ENCODE measurements at places on chromosomes 16 and 17.

DNA sequence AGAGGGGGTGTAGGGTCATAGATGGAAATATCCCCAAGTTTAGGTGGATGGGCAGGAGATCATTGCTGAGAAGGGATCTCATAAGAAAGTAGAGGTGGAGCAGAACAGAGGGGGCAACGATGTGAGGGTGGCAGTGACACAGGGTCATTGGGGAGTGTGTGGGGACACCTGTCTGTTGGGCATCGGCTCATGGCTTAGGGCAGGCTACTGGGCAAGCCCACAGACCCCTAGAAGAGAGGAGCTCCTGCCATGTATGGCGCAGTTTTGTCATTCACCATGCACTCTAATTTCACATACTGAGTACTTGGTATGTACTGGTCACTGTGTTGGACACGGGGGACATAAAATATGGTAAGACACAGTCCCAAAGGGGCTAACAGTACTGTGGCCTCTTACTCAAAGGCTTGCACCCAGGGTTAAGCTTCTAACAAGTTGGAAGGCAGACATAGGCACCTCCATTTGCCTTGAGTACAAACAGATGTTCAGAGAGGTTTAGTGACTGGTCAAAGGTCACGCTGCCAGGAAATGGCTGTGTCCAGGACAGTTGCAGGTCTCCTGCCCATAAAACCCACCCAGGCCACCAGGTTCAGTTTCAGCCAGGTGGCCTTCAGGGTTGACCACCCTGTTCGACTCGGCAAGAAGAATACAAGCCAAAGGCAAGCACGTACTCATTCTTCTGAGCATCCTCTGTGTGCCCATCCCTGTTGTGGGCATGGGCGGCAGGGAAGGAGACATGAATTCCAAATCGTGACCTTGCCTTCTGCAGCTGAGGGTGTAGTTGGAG, 580.2 kb downstream of the KCNJ18 start:
- DNase-seq: no peak

- no peak for DNase-seq
Observed at GRCh38 chr17:2466931-2467330, 44.8 kb downstream of the METTL16 start.

DNA sequence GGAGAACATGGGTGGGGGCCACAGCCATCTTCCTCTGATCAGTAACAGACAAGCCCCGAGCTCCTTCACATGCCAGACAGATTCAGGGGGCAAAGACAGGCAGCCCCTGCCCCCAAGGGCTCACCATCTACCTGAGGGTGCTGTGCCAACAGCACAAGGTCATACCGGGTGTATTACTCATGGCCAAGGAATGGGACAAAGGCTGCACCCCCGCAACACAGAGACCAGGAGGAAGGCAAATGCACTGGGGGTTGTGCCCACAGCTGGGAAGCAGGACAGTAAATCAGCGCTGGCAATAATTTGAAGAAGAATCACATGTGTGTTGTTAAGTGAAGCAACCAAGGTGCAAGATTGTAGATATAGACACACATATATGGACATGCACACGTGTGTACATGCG, 137.1 kb downstream of the C16orf95 start:
- no peak for DNase-seq

DNA sequence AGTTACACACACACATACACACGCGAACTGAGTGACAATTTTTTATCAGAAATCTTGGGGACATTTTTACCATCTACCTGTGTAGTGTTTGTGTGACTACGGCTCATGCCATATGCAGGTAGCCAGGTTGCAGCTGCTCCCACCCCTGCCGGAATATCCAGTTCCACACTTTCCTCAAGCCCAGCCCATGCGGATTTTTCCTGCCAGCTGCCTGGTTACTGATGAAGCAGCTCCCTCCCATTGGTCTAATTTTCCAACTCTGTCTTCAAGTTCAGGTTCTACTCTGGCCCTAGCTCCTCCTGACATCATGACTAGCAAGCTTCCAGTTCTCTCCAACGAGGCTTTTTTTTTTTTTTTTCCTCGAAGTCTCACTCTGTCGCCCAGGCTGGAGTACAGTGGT, 4.8 kb downstream of the GSG1L2 start:
- no peak for DNase-seq

- no peak for DNase-seq
Observed at GRCh38 chr17:59026176-59026939, 80.3 kb downstream of the TRIM37 start.

DNA sequence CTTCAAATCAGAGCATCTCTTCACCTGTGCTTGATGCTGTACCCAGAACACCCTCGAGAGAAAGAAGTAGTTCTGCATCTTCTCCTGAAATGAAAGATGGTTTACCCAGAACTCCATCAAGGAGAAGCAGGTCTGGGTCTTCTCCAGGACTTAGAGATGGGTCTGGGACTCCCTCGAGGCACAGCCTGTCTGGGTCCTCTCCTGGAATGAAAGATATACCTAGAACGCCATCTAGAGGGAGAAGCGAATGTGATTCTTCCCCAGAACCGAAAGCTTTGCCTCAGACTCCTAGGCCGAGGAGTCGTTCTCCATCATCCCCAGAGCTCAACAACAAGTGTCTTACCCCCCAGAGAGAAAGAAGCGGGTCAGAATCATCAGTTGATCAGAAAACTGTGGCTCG, 12.3 kb downstream of the SRRM2 start:
- DNase-seq: no peak

DNA sequence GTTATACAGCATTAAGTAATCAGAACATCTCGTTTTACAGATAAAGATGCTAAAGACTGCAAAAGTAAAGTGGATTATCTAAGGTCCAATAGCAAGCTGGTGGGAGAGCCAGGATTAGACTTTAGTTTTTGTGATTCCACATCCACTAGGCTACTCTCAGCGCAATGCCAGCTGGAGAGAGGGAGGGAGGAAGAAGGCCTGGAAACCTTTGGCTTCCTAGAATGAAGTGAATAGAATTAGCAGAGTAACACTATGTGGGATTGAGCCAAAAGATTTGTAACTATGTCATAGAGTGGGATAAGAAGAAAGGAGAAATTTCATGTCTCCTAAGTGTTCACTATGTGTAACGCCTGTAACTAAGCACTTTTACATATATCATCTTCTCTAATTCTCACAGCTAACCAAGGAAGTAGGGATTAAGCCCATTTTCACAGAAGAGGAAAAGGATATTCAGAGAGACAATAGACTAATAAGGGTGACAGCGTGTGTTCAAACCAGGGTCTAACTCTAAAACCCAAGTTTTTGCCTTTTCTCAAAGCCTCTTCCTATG, 25.4 kb upstream of the NSRP1 start:
- peak; percentile 5 for DNase-seq

DNA sequence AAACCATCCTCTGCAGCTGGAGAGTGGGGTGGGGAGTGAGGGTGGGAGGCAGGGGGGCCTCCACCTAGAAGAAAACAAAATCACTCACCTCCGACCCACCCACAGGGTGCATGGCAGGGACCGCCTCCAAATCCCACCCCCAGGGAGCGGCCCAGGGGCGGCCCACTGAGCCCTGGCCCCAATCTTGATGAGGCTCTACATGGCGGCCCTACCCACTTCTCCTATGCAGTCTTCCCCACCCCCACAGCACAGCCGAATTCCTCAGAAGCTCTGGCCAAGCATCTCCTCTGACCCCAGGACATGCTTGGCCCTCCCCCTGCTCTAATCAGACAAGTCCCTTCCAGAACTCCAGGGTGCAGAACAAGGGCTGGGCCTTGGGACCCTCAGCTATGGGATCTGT, 18.2 kb upstream of the FASN start:
- no peak for DNase-seq

DNA sequence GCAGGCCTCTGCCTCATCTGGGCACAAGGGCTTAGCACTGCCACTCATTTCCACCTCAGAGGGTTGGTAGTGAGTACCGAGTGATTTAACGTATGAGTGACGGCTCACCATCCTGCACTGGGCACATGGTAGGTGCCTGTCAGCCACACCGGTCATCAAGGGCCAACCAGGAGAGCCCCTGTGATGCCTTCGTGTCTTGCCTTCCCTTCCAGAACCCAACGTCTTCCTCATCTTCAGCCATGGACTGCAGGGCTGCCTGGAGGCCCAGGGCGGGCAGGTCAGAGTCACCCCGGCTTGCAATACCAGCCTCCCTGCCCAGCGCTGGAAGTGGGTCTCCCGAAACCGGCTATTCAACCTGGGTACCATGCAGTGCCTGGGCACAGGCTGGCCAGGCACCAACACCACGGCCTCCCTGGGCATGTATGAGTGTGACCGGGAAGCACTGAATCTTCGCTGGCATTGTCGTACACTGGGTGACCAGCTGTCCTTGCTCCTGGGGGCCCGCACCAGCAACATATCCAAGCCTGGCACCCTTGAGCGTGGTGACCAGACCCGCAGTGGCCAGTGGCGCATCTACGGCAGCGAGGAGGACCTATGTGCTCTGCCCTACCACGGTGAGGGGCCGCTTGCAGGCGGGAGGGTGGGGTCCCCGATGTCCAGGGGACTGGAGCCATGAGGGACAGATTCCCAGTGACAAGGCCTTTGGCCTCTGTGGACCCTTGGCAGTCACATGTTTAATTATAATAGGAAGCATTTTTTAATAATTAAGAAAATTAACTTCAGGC, 37.1 kb downstream of the MRC2 start:
- DNase-seq: no peak

- peak; percentile 52 for DNase-seq
Observed at GRCh38 chr17:45132572-45133463, 503 bp upstream of the PLCD3 start.

GRCh38 chr16:74094514-74094913, 202.1 kb upstream of the PSMD7 start:
- no peak for DNase-seq

- DNase-seq: peak; percentile 39
Observed at GRCh38 chr17:43020789-43021740, 1.1 kb downstream of the VAT1 start.

DNA sequence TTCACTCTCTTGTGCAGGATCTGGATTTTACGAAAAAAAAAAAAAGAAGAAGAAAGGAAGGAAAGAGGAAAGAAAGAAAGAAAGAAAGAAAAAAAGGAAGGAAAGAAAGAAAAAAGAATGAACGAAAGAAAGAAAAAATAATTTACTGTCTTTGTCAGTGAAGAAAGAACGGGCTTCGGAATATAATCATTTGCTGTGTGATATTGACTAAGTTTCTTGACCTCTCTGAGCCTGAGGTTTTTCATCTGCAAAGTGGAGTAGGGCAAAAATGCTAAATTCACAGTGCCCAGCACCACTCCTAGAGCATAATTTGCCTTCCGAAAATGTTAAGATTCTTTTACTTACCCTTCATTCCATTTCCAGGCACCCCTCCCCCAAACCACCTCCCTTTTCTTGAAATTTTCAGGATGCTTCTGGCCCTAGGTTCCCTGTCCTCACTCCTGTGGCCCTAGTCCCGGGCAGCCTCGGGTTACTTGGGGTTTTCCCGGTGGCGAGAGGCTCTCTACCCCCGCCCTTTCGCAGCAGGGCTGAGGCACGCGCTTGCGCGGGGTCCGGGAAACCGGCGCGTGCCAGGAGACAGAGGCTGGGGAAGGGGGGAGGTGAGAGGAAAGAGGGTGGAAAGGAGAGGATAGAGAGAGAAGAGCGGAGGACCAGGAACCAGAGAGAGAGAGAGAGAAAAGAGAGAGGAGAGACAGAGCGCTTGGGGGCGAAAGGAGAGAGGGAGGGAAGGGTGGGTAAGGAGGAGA, at the start of gene CNTNAP1:
Gene CNTNAP1 (plus strand): TSS at position 556 of the 746 bp plus-strand sequence. CDS start 299 bp downstream, outside the sequence.
- peak; percentile 64 for DNase-seq

DNA sequence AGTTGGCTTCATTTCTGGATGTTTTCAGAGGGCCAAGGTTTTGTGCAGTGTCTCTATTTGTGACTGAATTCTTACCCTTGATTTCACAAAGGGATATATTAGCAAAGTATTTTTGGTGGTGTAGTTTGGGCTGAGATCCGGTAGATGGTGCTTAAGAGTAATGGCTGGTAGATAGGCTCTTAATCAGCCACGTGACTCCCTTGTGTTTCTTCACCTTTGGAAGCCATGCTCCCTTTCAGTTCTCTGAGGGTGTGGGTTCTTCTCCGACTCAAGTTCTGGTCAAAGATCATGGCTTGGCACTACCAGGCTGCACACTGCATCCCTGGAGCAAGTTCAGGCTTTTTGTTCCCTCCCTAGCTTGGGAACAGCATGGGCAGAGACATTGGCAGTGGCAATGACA, 887.3 kb downstream of the CDH8 start:
- DNase-seq: no peak

GRCh38 chr17:18362698-18363100, 651 bp downstream of the SHMT1 start:
- peak; percentile 18 for DNase-seq

DNA sequence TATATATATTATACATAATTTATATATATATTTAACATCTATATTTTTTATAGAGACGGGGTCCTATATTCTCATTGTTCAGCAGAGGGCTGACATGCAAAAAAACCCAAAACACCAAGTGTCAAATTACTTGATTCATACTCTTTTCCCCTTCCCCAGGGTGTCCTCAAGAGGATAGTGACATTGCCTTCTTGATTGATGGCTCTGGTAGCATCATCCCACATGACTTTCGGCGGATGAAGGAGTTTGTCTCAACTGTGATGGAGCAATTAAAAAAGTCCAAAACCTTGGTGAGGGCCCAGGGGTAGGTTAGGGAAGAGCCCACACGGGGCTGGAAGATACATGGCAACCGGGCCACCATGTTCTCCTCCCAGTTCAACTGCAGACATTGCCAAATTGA, 11.0 kb downstream of the ITGAM start:
- no peak for DNase-seq

GRCh38 chr17:18138065-18138749, 29.7 kb downstream of the MYO15A start:
- no peak for DNase-seq

GRCh38 chr16:85090873-85091521, 21.3 kb downstream of the CIBAR2 start:
- DNase-seq: no peak

- no peak for DNase-seq
Observed at GRCh38 chr17:57761887-57762286, 16.8 kb upstream of the CCDC182 start.

- no peak for DNase-seq
Observed at GRCh38 chr17:72838581-72838980, 253.9 kb downstream of the SLC39A11 start.

DNA sequence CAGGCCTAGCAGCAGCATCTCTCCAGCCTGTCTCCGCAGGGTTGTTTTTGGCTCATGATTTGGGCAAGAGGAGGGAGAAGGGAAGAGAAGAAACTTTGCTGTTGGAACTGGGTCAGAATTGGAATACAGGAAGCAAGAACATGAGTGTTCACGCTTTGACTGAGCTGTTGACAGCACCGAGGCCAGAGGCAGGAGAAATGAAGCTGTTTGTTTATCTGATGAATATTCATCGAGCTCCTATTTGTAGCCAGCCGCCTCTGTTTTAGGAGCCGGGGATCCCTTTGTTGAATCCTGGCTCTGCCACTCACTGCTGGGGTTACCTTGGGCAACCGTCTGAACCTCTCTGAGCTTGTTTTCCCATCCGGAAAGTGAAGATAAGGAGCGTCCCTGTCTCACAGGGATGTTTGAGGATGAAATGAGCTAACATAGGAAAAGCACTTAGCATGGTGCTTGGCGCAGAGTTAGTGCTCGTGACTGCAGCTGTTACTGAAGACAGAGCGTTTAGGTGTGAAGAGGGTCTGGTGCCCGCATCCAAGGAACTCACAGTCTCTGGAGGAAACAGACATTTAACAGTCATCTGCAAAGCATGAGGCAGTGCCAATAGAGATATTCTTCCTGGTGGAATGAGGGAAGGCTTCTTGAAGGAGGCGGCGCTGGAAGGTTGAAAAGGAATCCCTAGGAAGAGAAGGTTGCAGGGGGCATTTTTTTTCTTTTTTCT, 29.2 kb downstream of the RAP1GAP2 start:
- no peak for DNase-seq

- DNase-seq: no peak
Observed at GRCh38 chr17:65584604-65585521, 23.4 kb upstream of the AXIN2 start.
